Naive thymus-derived CD4-positive, alpha-beta T cell (primary cell): ENCODE measurements at places on chromosomes 2 and 18. TPM values are rescaled to one million over a fixed set of nuclear protein-coding genes. Genes with fewer than 3 reads are reported as not detected.

GRCh38 chr18:67771271-67771670, 254.8 kb upstream of the DSEL start:
- H3K27me3 ChIP-seq = no peaks in the 10 kb centered on the region
- no peaks in the 10 kb centered on the region for H3K4me1 ChIP-seq
- H3K27ac ChIP-seq = no peak overlapping the region
- no peak overlapping the region for H3K4me3 ChIP-seq
- no peak for DNase-seq

DNA sequence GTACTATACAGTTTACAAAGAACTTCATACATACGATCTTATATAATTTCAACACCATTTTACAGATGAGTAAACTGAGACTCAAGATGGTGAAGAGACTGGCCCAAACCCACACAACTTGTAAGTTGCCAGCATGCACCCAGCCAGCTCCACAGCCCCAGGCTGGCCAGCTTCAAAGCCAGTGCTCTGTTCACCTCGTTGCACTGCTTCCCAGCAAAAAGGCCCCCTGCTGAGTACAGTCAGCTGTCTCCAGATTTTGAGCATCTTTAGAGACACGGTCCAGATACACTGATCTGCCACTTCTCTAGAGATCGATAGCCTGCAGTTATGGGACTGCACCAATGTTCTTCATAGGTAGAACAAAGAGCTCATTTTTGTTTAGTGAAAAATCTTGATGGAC, 257.2 kb upstream of the CHAC2 start:
- H3K27me3 ChIP-seq = no peaks in the 10 kb centered on the region
- no peak for DNase-seq
- no peak overlapping the region for H3K4me3 ChIP-seq
- no peak overlapping the region for H3K27ac ChIP-seq
- no peaks in the 10 kb centered on the region for H3K36me3 ChIP-seq

DNA sequence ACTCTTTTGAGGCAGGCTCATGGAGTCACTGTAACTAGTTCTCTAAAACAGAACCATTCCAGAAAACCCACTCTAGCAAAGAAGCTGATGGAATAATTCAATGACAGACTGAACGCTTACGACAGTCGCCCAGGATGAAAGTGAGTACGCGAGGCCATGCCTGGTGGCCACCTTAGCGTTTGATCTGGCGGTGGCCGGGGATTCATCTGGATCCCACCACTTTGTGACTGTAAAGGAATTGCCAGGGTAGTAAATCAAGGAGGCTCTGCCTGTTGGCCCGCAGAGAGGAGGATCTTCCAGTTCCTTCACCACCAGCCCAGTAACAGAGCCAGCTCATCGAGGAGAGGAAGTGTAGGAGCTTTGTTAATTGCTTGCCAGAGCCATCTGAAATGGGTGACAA, 34.6 kb downstream of the GREB1 start:
- H3K4me3 ChIP-seq = no peak overlapping the region
- no peak overlapping the region for H3K27ac ChIP-seq
- DNase-seq = no peak
- H3K4me1 ChIP-seq = no peaks in the 10 kb centered on the region

GRCh38 chr2:240296104-240296406, 139.4 kb upstream of the GPC1 start:
- no peaks in the 10 kb centered on the region for H3K27me3 ChIP-seq
- H3K36me3 ChIP-seq = no peaks in the 10 kb centered on the region
- DNase-seq = no peak
- no peak overlapping the region for H3K27ac ChIP-seq

DNA sequence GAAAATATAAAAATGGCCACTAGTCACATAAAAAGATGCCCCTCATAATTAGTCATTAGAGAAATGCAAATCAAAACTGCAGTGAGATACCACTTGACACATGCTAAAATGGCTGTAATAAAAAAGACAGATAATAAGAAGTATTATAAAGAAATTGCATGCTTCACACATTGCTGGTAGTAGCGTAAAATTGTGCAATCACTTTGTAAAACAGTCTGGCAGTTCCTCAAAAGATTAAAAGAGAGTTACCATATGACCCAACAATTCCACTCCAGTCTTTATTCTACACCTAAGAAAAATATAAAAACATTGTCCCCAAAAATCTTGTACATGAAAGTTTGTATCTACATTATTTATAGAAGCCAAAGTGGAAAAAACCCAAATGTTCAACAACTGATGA, 170.6 kb upstream of the FIGN start:
- H3K4me1 ChIP-seq = no peaks in the 10 kb centered on the region
- H3K27ac ChIP-seq = no peak overlapping the region
- DNase-seq = no peak
- no peak overlapping the region for H3K4me3 ChIP-seq
- no peaks in the 10 kb centered on the region for H3K36me3 ChIP-seq

The AQP12A gene
- not detected for total RNA-seq
